ENCODE measurements at places on chromosomes 5 and 9. TPM values are rescaled to one million over a fixed set of nuclear protein-coding genes. Genes with fewer than 3 reads are reported as not detected.

The PCDHB2 gene
- total RNA-seq: 3.4 TPM

The FBN2 gene
- 0.49 TPM for total RNA-seq

The CKMT2 gene
- total RNA-seq: 3.4 TPM

GRCh38 chr9:70228611-70229010, 30.2 kb upstream of the SMC5 start:
- DNase-seq: no peak

GRCh38 chr9:129737479-129738274, 15.2 kb downstream of the PTGES start:
- no peak for DNase-seq

GRCh38 chr5:74418709-74419108, 221.8 kb downstream of the ENC1 start:
- no peak for DNase-seq

- DNase-seq: no peak
Observed at GRCh38 chr5:170161069-170161468, 55.4 kb downstream of the FOXI1 start.

DNA sequence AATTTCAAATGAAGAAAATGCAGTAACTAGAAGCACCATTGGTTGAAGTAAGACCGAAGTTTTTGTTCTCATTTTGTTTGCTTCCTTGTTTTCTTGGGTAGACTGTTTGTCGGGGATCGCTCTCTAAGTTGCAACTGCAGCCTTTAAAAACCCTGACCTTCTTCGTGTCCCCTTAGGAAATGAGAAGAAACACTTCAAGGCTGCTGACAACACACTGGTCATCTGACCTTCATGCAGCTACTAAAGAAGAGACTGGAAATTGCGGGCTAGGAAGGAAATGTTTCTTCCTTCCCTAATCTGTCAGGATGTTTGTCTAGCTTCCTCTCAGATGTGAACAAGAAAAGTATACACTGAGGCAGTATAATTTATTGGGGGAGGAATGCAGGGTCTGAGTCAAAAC, 50.7 kb upstream of the CHSY3 start:
- no peak for DNase-seq

- DNase-seq: no peak
Observed at GRCh38 chr5:90830058-90830457, 271.5 kb downstream of the ADGRV1 start.

GRCh38 chr9:111965566-111966019, 69.0 kb downstream of the UGCG start:
- DNase-seq: no peak

DNA sequence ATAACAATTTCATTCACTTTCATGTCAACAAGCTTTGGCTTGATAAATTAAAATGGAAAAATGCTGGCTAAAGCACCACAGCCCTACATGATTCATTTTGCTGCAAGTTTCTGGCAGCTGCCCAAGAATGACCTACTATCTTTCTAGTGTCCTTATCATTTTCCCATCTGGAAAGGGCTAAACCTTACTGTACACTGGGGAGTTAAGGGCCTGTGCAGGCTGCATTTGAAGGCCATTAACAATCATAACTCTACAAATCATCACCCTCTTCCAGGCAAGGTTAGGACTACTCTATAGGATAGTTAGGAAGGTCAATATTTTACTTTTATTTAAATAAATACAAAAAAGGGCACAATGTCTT, 579.7 kb upstream of the ZNF608 start:
- DNase-seq: no peak

- DNase-seq: no peak
Observed at GRCh38 chr5:147369742-147370374, 135.0 kb downstream of the STK32A start.
